ENCODE measurements at places on chromosomes 13 and 19. TPM values are rescaled to one million over a fixed set of nuclear protein-coding genes. Genes with fewer than 3 reads are reported as not detected.

Gene KCNN4
- total RNA-seq = 0.63 TPM

GRCh38 chr19:33634361-33635091, 12.8 kb downstream of the CHST8 start:
- H3K27me3 ChIP-seq = no peaks in the 10 kb centered on the region
- DNase-seq = no peak
- no peak overlapping the region for H3K4me3 ChIP-seq
- no peaks in the 10 kb centered on the region for H3K36me3 ChIP-seq

DNA sequence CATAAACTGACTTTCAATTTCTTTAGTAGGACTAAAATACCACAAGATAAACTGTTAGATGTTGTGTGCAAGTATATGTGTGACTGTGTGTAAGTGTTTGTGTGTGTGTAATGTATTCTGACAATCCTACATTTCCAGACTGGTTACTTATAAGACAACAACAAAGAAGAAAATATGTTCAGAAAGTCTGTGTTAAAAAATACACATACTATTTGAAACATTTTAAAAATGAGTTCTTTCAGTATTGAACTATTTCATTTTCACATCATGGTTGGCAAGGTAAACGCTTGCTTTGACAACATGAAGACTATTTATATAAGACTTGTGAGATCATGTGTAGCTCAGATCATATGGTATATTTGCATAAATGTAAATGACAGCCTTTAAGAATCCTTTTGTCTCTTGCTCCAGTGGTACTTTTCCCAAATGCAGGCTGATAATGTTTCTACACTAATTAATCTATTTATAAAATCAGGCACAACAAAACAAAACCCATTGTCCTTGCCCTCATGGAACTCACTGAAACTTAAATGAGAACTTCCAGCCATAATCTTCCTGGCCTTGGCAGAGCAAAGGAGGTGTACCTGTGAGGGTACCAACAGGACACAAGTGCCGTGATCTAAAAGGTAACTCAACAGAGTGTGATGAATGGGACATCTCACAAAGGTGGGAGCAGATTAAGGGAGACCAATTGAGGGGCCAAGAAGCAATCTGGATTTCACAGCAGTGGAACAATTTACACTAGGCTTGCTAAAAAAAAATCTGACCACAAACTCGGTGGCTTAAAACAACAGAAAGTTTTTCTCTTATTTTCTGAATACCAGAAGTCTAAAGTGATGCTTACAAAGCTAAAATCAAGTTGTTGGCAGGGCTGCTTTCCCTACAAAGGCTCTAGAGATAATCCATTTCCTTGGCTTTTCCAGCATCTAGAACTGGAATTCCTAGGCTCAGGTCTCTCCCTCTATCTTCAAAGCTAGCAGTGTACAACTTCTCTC, 349.0 kb downstream of the TBC1D4 start:
- DNase-seq = no peak
- H3K27ac ChIP-seq = no peak overlapping the region
- H3K4me3 ChIP-seq = no peak overlapping the region
- peaks cover 14% of the 10 kb centered on the region for H3K4me1 ChIP-seq
- H3K36me3 ChIP-seq = no peaks in the 10 kb centered on the region

GRCh38 chr13:102484329-102484728, 82.5 kb upstream of the FGF14 start:
- no peaks in the 10 kb centered on the region for H3K27me3 ChIP-seq
- no peak overlapping the region for H3K4me3 ChIP-seq
- no peak for DNase-seq

DNA sequence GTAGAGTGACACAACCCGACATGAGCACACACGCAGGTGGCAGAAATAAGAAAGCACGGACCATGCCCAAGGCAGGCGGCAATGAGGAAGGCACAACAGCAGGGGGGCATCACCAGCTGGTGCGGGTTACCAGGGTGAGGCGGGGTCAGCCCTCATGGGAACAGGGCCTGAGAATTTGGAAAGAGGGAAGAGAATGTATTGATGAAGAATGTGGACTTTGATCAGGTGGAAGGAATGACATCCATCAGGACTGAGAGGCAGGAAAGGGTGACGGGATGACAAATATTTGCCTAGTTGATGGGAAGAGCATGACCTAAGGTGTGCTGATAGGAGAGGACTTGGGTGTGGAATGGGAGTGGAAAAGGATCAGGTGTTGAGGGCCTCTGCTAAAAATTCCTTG, 177.5 kb downstream of the ABCC4 start:
- no peaks in the 10 kb centered on the region for H3K4me1 ChIP-seq
- H3K27ac ChIP-seq = no peak overlapping the region
- H3K4me3 ChIP-seq = no peak overlapping the region

GRCh38 chr13:51034906-51035305, 76.2 kb downstream of the C13orf42 start:
- no peaks in the 10 kb centered on the region for H3K4me1 ChIP-seq
- no peak for DNase-seq
- no peaks in the 10 kb centered on the region for H3K27me3 ChIP-seq
- H3K27ac ChIP-seq = no peak overlapping the region

GRCh38 chr19:35090506-35091214, 25.0 kb upstream of the FXYD3 start:
- peaks cover 9% of the 10 kb centered on the region for H3K4me1 ChIP-seq
- DNase-seq = peak; percentile 76
- H3K36me3 ChIP-seq = no peaks in the 10 kb centered on the region

DNA sequence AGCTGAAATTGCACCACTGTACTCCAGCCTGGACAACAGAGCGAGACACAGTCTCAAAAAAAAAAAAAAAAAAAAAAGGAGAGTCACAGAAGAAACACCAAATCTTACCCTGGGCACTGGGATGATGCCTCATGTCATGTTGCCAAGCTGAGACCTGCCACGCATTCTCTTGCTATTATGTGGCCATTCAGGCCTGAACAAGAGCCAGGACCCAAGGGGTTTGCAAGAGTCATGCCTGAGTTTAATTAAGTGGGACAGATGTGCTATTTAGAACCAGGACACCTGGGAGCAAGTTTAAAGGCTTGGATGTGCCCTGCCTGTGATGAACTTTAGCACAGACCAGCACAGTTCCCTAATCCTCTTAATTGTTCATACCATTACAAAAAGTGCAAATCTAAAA, 9.8 kb downstream of the PNMA8A start:
- no peaks in the 10 kb centered on the region for H3K4me1 ChIP-seq
- peak; percentile 42 for DNase-seq
- H3K36me3 ChIP-seq = no peaks in the 10 kb centered on the region
- H3K4me3 ChIP-seq = no peak overlapping the region

GRCh38 chr19:33118643-33119042, 13.3 kb upstream of the WDR88 start:
- H3K27me3 ChIP-seq = no peaks in the 10 kb centered on the region
- no peak for DNase-seq
- peaks cover 36% of the 10 kb centered on the region for H3K36me3 ChIP-seq
- no peak overlapping the region for H3K4me3 ChIP-seq
- no peak overlapping the region for H3K27ac ChIP-seq
